D341Med (cell line): ENCODE measurements at places on chromosomes 4 and X.

- DNase-seq, result no peak
Measured at GRCh38 chr4:163611784-163612445, 117.4 kb downstream of the TMA16 start.

- no peak for DNase-seq
Measured at GRCh38 chr4:114879916-114880669, 233.3 kb downstream of the NDST4 start.

- no peak for DNase-seq
Measured at GRCh38 chrX:26100421-26100920, 37.7 kb upstream of the MAGEB18 start.

DNA sequence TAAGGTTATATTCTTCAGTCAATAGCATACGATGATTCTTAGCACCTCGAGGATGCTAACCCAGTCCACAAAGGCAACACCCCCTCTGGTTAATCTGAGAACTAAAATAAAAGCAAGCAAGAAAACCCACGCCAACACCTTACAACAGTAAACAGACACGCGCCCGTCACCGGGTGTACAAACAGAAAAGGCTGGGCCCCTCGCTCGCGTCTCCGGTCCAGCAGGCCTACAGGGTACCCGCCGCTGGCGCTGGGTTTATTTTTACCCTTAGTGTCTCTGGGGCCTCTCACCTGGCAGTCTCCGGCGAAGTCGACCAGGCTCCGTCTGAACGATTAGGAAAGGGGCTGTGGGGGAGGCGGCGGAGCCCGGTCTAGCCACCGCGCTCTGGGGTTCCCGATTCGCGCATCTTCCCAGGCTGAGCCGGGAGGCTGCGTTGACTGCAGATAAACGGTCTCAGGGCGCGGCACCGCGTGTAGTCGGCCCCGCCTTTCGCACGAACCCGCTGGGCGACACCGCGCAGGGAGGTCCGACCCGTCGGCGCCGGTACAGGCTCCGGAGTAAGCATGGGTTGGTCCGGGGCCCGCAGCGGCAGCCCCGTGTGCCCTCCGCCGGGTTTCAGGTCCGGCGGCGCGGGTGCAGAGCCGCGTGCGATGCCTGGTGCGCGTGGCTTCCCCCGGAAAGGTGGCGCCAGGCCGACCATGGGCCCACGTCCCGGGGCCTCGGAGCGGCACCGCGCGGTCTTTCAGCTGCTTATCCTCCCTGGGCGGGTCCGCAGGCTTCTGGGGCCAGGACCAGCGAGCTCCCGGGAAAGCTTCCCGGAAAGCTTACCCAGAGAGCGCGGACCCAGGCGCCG is 441 bp downstream of the SLC9B2 start:
- peak; percentile 85 for DNase-seq

DNA sequence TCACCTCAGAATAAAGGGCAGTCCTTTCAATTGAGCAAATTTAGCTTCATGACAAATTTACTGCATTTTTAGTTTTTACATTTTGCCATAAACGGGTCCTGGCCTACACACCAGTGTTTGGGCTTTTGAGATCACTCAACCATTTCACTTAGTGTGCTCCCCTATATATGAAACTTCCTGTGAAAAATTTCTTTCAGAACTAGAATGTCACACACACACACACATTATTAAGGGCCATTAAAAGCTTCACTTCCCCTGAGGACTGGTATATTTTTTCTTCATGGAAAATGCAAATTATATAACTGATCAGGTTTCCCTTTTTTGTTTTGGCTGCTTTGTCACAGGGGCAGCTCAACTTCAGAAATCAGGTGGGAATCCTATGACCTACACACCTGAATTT is 206.5 kb downstream of the ENOX2 start:
- no peak for DNase-seq

DNA sequence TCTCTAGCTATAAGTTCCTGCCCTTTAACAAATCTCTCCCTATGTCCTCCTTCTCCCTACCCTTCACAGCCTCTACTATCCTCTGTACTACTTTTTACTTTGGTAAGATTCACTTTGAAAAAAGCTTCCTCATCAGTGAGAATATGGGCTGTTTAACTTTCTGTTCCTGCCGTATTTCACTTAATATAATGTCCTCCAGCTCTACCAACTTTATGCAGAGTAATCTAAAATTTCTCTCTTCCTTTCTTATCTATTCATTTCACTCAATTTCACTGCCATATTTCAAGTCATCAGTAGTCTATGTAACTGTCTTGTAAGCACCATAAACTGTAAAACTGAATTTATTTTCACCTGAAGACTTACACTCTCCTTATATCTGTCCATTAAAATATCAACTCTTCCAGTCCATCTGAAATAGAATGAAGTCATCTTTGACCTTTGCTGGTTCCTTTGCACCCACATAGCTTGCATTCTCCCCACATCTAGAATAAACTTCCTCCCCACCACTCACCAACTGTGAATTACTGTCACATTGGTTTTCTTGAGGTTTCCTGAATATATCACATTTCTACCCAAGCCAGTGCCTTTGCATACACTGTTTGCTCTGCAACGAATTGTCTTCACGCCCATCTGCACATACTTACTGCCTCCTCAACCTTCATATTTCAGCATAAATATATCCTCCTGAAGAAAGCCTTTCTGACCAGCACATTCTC is 54.6 kb downstream of the ARAP2 start:
- no peak for DNase-seq

- DNase-seq, result no peak
Measured at GRCh38 chr4:139764686-139765310, 99.2 kb downstream of the MGST2 start.

DNA sequence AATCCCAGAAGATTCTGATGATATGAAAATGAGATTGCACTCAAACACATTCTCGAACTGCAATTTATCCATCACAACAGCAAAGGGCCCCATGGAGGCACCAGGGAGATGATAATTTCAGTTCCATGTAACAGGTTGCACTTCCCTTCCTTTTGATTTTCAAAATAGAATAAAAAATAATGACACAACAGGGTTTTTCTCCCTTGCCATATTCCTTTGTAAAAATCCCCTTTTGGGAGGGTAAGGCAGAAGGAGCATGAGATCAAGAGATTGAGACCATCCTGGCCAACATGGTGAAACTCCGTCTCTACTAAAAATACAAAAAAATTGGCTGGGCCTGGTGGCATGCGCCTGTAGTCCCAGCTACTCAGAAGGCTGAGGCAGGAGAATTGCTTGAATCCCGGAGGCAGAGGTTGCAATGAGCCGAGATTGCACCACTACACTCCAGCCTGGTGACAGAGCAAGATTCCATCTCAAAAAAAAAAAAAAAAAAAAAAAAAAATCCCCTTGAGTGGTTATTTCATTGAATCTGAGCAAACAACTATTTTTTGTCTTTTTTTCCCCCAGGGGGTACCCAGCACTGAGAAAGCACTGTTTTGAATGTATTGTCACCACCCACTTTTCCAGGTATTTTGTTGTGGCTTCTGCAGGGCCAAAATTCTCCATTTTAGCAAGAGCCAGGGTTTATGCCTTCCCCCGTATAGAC is 26.7 kb downstream of the TBC1D9 start:
- DNase-seq, result no peak
